ENCODE measurements at places on chromosomes 5 and 9. TPM values are rescaled to one million over a fixed set of nuclear protein-coding genes. Genes with fewer than 3 reads are reported as not detected.
A peak's percentile ranks its signal among the peaks of the same experiment; 100 is the strongest.

TYRP1 gene
- total RNA-seq: 0.41 TPM

TRIM36 gene
- total RNA-seq: 1.8 TPM

CLK4 gene
- 37.8 TPM for total RNA-seq

C5 gene
- 4.6 TPM for total RNA-seq

ENTREP1 gene
- 8.6 TPM for total RNA-seq

C9 gene
- total RNA-seq: 4.5 TPM

PCA3 gene
- not detected for total RNA-seq

CCL21 gene
- 92.8 TPM for total RNA-seq

TMEM245 gene
- 69.5 TPM for total RNA-seq

BHMT2 gene
- total RNA-seq: 54.8 TPM

CD72 gene
- total RNA-seq: 7.1 TPM

CCNO gene
- 5.9 TPM for total RNA-seq

PCDHGA11 gene
- 3.6 TPM for total RNA-seq

MRPS2 gene
- total RNA-seq: 29.1 TPM

ELOVL7 gene
- total RNA-seq: 22.5 TPM

CXCL14 gene
- 104 TPM for total RNA-seq

DNA sequence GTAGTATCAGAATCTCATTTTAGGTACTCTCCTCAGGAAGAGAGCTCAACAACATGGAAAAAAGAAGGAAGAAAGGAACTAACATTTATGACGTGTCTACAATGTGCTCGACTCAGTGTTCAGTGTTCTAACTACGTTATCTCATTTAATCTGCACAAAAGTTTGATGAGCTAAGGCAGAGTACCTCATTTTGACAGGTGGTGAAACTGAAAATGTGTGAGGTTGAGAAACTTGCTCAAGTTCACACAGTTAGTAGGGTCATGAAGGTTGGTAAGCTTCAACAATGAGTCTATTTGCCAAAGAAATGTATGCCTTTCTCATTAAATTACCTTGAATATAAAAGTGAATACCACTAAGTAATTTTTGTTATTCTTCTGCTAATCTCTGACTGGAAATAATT lies 165.1 kb downstream of the CAAP1 start:
- H3K4me1 ChIP-seq: no peaks in the 10 kb centered on the region
- no peak overlapping the region for H3K27ac ChIP-seq
- H3K36me3 ChIP-seq: no peaks in the 10 kb centered on the region
- no peaks in the 10 kb centered on the region for H3K27me3 ChIP-seq
- no peak overlapping the region for H3K4me3 ChIP-seq
- DNase-seq: no peak

DNA sequence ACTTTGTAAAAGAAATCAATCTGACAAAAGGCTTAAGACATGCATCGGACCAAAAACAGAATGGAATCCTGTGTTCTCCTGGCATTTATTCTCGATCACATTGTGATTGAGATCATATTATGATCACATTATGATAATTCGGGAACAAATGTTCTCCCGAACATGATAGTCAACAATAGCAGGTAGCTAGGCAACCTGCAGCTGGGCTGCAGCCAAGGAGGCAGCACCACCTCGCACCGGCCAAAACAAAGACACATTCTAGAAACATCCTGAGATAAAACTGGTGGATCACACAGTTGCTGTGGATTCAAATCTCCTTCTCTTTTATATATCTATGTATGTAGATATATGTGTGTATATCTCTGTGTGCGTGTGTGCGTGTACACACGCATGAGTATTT lies 480.6 kb upstream of the CYLC2 start:
- no peak for DNase-seq
- H3K4me1 ChIP-seq: no peaks in the 10 kb centered on the region
- no peak overlapping the region for H3K4me3 ChIP-seq
- no peaks in the 10 kb centered on the region for H3K27me3 ChIP-seq

- H3K4me1 ChIP-seq: no peaks in the 10 kb centered on the region
- peak overlapping the region; percentile 82 for H3K4me3 ChIP-seq
- H3K36me3 ChIP-seq: no peaks in the 10 kb centered on the region
- peak overlapping the region; percentile 92 for H3K27ac ChIP-seq
Observed at GRCh38 chr9:91422758-91423711, 597 bp downstream of the NFIL3 start.

- H3K4me3 ChIP-seq: no peak overlapping the region
- H3K27me3 ChIP-seq: no peaks in the 10 kb centered on the region
- no peak for DNase-seq
- H3K36me3 ChIP-seq: peaks cover 6% of the 10 kb centered on the region
- no peaks in the 10 kb centered on the region for H3K4me1 ChIP-seq
- H3K27ac ChIP-seq: no peak overlapping the region
Observed at GRCh38 chr5:14429101-14430050, 152.2 kb upstream of the OTULINL start.

- no peaks in the 10 kb centered on the region for H3K36me3 ChIP-seq
- H3K27me3 ChIP-seq: no peaks in the 10 kb centered on the region
- no peak overlapping the region for H3K27ac ChIP-seq
- H3K4me3 ChIP-seq: no peak overlapping the region
- DNase-seq: no peak
Observed at GRCh38 chr9:37961351-37961750, 57.4 kb upstream of the SLC25A51 start.

DNA sequence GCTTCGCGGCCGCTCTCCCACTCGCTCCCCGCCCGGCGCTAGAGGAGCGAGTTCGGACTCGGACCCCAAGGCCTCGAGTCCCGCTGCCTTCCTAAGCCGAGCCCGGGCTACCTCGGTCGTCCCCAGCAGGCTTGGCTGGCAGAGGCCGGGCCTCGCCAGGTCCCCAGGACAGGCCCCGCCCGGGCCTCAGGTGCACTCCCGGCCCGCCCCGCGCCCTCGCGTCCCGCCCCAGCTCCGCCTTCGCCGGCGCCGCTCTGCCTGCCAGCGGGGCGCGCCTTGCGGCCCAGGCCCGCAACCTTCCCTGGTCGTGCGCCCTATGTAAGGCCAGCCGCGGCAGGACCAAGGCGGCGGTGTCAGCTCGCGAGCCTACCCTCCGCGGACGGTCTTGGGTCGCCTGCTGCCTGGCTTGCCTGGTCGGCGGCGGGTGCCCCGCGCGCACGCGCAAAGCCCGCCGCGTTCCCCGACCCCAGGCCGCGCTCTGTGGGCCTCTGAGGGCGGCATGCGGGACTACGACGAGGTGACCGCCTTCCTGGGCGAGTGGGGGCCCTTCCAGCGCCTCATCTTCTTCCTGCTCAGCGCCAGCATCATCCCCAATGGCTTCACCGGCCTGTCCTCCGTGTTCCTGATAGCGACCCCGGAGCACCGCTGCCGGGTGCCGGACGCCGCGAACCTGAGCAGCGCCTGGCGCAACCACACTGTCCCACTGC lies at the start of gene SLC22A5:
Gene SLC22A5, plus strand, starts transcription at position 237 of the 707 bp plus-strand sequence. Its CDS starts 263 bp downstream, at position 500.
- DNase-seq: peak; percentile 91
- peak within 1 kb of the TSS; percentile 93 for H3K27ac ChIP-seq
- H3K27me3 ChIP-seq: no peaks in the 10 kb centered on the region
- H3K4me1 ChIP-seq: peaks cover 17% of the 10 kb centered on the region

GRCh38 chr9:113388833-113389232 lies 12.0 kb upstream of the HDHD3 start:
- H3K4me3 ChIP-seq: no peak overlapping the region
- H3K4me1 ChIP-seq: no peaks in the 10 kb centered on the region
- H3K27me3 ChIP-seq: no peaks in the 10 kb centered on the region
- peaks cover 43% of the 10 kb centered on the region for H3K36me3 ChIP-seq

GRCh38 chr5:35626108-35626507 lies 8.4 kb downstream of the SPEF2 start:
- no peaks in the 10 kb centered on the region for H3K27me3 ChIP-seq
- H3K4me1 ChIP-seq: no peaks in the 10 kb centered on the region
- H3K4me3 ChIP-seq: no peak overlapping the region
- no peak for DNase-seq
- no peak overlapping the region for H3K27ac ChIP-seq
- H3K36me3 ChIP-seq: peaks cover 2% of the 10 kb centered on the region

DNA sequence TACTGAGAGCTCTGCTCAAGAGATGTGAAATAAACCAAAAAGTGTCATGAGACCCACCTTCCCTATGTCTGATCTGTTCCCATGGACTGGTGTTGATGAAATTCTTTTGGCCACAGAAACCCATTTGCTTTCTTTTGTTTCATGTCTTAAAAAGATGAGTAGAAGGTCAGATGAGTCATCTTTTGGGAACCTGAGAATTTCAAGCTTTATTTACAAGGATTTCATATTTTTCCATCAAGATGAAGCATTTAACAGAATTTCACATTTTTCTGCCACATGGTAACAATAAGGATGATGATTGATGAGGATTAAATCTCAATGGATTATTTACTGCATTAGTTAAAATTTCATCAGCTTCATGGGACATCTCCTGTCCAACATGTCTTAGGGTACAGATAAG lies 337.8 kb downstream of the DEPDC1B start:
- H3K36me3 ChIP-seq: no peaks in the 10 kb centered on the region
- no peak overlapping the region for H3K27ac ChIP-seq
- H3K4me3 ChIP-seq: no peak overlapping the region
- H3K27me3 ChIP-seq: no peaks in the 10 kb centered on the region
- no peak for DNase-seq

DNA sequence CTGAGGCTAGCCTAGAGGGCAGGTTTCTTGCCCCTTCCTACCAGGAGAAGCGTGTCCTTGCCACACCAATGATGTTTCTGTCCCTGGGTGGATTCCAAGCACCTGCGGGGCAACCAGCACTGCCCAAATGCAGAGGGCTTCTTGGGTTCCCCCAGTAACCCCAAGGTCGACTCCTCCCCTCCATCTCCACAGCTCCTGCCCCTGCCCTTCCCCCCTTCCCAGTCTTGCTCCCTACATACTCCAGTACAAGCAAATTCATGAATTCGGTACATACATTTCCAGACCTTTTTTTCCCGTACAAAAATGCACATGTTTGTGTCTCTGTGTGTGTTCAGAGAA lies 12.8 kb upstream of the JADE2 start:
- DNase-seq: no peak
- no peaks in the 10 kb centered on the region for H3K36me3 ChIP-seq
- H3K27ac ChIP-seq: no peak overlapping the region
- peaks cover 15% of the 10 kb centered on the region for H3K4me1 ChIP-seq
- H3K4me3 ChIP-seq: no peak overlapping the region

DNA sequence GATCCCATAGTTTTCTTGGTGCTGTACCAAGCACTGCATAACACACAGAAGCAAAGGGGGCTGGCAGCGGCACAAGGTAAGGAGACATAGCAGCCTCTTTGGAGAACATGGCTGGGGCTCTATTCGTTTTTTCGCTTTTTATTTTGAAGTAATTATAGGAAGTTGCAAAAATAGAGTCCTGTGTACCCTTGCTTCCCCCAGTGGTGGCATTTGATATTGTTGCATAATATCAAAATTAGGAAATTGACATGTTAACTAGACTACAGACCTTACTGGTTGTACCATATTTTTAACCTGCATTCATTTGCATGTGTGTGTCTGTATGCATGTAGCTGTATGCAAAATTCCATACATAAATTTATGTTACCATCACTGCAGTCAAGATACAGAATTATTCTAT lies 6.6 kb upstream of the UBQLN1 start:
- no peak for DNase-seq
- no peak overlapping the region for H3K4me3 ChIP-seq
- no peaks in the 10 kb centered on the region for H3K27me3 ChIP-seq
- no peaks in the 10 kb centered on the region for H3K36me3 ChIP-seq

DNA sequence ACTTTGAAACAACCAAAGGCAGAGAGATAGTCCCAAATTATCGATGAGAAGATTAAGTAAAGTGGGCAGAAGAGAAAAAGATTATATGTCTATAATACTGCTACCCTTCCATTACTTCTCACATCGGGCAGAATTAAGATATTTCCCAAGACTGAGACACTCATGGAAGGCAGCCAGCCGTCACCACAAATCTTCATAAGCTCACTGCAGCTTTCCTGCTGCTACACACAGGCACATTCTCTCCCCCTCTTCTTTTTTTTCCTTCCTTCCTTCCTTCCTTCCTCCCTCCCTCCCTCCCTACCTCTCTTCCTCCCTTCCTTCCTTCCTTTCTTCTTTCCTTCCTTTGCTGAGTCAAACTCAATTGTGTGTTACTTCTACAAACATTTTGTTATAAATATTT lies 58.7 kb upstream of the SPATA31C2 start:
- DNase-seq: no peak
- no peaks in the 10 kb centered on the region for H3K27me3 ChIP-seq
- no peak overlapping the region for H3K4me3 ChIP-seq
- H3K4me1 ChIP-seq: peaks cover 10% of the 10 kb centered on the region

- peaks cover 2% of the 10 kb centered on the region for H3K36me3 ChIP-seq
- no peaks in the 10 kb centered on the region for H3K27me3 ChIP-seq
- H3K27ac ChIP-seq: no peak overlapping the region
- H3K4me3 ChIP-seq: no peak overlapping the region
Observed at GRCh38 chr5:907366-907910, 14.8 kb downstream of the TRIP13 start.

- no peak for DNase-seq
- no peaks in the 10 kb centered on the region for H3K27me3 ChIP-seq
- no peak overlapping the region for H3K27ac ChIP-seq
Observed at GRCh38 chr9:125878164-125878631, 131.0 kb downstream of the PBX3 start.

DNA sequence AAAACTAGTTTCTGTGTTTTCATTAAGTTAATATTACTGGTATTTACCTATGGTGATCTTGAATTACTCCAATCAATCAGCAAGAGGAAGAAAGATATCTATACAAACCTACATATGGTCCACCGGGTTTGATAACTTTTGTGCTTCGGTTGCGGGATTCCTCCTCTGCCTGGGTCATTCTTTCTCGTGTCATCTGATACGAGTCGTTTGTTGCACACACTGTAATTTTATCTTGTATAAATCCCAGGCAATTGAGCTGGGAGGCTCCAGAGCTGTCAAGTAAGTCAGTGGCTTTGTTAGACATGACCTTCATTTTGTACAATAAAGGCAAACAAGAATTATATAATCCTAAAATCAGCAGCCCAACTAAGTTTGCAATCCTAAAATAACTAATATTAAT lies 48.0 kb downstream of the ELL2 start:
- no peaks in the 10 kb centered on the region for H3K36me3 ChIP-seq
- H3K4me3 ChIP-seq: no peak overlapping the region
- peak; percentile 55 for DNase-seq
- H3K4me1 ChIP-seq: peaks cover 3% of the 10 kb centered on the region
- no peak overlapping the region for H3K27ac ChIP-seq

DNA sequence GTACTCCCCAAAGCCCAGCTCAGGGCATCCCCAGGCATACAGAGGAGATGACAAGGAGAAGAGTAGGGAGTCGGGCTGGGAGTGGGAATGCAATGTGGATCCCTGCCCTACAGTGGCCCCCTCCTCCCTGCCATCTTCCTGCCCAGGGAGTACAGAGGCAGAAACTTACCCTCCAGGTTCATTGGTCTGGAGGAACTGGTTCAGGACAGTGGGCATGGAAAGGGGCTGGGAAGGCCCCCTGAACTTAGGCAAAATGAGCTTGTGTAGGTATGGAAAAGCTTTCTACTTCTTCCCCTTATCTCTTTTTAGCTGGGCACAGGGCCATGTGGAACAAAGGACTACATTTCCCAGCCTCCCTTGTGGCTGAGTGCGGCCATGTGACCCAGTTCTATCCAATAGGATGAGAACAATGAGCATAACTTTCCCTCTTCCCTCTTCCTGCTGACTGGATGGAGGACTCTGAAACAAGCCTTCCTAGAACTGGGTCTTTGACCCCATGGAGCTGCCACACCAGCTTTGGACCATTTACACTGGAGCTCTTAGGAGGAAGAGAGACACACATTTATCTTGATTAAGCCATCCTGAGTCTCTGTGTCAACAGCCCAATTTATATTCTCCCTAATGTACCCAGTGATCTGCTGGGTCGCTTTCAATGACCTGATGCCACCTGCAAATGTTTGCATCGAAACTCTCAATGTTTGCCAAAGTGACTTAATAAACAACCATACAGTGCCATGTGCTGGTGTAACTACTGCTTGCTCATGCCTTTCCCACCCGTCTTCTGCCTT lies 25.0 kb upstream of the HMCN2 start:
- peaks cover 5% of the 10 kb centered on the region for H3K4me1 ChIP-seq
- H3K27ac ChIP-seq: no peak overlapping the region
- H3K4me3 ChIP-seq: no peak overlapping the region
- no peaks in the 10 kb centered on the region for H3K27me3 ChIP-seq
